ENCODE measurements at places on chromosomes 16 and 17.

DNA sequence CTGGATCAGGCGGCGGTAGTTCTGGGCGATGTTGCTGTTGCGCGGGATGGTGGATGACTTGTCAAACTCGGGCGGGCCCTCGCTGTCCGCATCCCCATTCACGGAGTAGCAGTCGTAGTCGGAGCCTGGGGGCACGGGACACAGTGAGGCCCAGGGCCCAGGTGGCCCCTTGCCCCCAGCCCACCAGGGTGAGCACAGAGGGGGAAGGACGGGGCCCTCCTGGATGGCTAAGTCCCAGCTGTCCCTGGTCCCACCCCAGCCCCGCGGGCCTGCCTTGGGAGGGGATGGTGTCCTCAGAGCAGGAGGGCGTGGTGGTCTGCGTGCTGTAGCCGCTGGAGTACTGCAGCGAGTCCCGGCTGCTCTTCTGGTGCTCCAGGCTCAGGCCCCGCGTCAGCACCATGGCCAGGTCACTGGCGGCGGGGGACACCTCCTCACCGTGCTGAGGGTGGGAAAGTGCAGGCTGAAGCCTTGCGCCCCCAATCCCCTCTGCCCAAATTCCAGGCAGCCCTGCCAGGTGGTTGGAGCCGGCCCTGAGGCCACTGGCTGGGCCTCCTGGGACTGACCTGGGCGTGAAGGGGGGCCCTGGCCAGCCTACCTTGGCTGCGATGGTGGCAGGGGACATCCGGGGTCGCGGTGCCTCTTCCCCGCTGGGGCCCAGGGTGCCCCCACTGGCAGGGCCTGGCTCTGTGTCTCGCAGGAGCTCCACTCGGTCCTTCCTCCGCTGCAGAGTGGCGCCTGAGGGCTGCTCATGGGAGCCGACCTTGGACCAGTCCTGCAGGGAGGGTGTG, 18.2 kb downstream of the IL34 start:
- DNase-seq = no peak

DNA sequence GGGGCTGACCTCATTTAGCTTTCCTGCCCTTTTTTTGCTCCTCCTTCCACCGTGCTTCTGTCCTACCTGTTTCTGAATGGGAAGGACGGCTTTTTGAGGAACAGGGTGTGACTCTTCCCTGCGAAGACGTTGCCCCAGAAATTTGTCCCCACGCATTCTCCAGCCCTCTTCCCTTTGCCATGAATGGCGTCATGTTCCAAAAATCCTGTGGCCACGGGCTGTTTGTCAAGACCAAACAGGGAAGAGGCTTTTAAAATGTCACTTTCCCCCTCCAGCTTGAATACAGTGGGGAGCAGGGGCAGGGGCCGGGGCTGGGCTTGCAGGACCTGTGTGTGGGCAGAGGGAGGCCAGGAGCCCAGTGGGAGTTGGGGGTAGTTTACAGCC, 13.9 kb downstream of the MPRIP start:
- no peak for DNase-seq

GRCh38 chr17:58402047-58402446, 15.3 kb downstream of the RNF43 start:
- no peak for DNase-seq

DNA sequence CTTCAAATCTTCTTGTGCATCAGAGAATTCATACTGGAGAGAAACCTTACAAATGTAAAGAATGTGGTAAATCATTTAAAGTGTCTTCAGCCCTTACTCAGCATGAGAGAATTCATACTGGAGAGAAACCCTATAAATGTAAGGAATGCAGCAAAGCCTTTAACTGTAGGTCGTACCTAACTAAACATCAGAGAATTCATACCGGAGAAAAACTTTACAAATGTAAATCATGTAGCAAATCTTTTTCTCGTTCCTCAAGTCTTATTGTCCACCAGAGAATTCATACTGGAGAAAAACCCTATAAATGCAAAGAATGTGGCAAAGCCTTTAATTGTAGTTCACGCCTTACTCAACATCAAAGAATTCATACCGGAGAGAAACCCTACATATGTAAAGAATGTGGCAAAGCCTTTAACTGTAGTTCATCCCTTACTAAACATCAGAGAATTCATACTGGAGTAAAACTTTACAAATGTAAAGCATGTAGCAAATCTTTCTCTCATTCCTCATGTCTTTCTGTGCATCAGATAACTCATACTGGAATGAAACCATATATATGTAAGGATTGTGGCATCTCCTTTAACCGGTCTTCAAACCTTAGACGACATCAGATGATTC, 118.5 kb upstream of the ZNF267 start:
- DNase-seq = no peak

- DNase-seq = no peak
Measured at GRCh38 chr16:51919736-51920135, 627.2 kb downstream of the TOX3 start.

DNA sequence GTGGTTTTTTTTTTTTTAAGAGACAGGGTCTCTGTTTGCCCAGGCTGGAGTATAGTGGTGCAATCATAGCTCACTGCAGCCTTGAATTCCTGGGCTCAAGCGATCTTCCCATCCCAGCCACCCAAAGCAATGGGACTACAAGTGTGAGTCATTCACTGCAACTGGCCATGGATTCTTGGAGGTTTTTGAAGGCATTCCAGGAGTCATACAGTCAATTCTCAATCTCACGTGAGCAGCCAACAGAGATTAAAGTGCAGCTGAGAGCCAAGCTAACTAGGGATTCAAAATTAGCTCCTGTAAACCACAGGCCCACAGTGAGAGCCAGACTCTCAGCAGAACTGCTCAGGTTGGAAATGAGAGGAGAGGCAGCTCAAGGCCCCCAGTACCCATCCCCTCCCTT, 30.2 kb downstream of the XPO6 start:
- DNase-seq = no peak

GRCh38 chr16:21727344-21727743, 63.6 kb downstream of the OTOA start:
- DNase-seq = no peak

DNA sequence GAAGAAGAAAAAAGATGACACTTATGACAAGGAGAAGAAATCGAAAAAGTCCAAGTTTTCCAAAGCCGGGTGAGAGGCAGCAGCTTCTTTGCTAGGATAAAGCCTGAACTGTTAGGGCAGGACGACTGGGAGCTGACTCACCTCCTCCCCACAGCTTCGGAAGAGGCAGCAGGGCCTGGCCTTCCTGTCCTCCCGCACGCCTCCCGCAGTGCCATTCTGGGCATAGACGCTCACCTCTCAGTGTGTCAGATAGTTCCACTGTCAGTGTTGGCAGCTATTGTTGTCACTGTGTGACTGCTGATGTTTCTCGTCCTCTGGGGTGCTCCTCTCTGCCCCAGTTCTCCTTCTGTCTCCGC, 12.6 kb downstream of the UBN1 start:
- no peak for DNase-seq

GRCh38 chr16:9665851-9666271, 516.4 kb downstream of the GRIN2A start:
- DNase-seq = no peak

- DNase-seq = no peak
Measured at GRCh38 chr17:50339381-50339780, 6.5 kb upstream of the XYLT2 start.

- no peak for DNase-seq
Measured at GRCh38 chr16:4976079-4976478, 17.9 kb downstream of the SEC14L5 start.

GRCh38 chr17:70317421-70317820, 148.1 kb downstream of the KCNJ2 start:
- no peak for DNase-seq

DNA sequence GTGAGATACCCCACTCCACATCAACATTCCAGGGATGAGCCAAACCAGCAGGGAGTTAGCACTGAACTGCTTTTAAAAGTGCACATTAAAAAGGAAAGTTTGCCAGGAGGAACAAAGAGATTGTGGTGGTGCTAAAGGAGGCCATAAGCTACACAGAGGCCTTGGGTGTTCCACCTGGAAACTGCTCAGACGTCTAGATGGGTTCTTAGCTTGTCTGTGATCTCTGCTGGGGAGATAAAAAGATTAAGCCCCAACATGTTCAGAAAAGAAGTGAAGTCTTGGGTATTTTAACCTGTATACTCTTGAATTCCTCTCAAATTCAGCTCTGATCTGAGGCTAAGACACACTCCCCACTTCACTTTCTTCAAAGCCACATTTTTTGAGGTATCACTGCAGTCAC, 10.4 kb downstream of the HAS3 start:
- no peak for DNase-seq

- no peak for DNase-seq
Measured at GRCh38 chr17:77193653-77194052, 52.9 kb downstream of the SEC14L1 start.

DNA sequence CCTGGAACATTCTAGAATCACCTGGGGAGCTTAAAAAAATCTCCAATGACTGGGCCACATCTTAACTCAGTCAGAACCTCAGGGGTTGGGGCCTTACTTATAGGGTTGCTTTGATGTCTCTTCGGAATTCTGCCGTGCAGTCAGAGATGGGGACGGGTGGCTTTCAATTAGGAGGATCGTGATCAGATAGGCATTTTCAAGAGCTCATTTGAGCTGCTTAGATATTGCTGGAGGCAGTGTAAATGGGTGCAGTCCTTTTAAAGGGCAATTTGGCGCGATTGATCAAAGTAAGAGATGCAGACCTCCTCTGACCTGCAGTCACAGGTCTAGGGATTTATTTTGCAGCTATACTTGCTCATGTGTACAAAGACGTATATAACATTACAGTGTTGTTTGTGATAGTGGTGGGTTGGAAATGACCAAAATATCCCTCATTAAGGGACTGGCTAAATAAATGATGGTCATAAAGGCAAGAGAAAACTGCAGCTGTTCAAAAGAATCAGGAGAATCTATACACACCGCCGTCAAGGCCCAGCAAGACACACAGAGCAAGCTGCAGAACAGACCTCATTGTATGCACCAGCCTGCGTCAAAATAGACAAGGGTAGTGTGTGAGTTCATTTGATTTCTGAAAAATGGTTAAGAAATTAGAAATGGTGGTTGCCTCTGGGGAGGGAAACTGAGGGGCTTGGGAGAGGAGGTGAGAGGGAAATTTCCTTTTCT, 6.3 kb upstream of the KCNG4 start:
- DNase-seq = no peak

- no peak for DNase-seq
Measured at GRCh38 chr16:70803319-70803718, 2.4 kb upstream of the VAC14 start.

DNA sequence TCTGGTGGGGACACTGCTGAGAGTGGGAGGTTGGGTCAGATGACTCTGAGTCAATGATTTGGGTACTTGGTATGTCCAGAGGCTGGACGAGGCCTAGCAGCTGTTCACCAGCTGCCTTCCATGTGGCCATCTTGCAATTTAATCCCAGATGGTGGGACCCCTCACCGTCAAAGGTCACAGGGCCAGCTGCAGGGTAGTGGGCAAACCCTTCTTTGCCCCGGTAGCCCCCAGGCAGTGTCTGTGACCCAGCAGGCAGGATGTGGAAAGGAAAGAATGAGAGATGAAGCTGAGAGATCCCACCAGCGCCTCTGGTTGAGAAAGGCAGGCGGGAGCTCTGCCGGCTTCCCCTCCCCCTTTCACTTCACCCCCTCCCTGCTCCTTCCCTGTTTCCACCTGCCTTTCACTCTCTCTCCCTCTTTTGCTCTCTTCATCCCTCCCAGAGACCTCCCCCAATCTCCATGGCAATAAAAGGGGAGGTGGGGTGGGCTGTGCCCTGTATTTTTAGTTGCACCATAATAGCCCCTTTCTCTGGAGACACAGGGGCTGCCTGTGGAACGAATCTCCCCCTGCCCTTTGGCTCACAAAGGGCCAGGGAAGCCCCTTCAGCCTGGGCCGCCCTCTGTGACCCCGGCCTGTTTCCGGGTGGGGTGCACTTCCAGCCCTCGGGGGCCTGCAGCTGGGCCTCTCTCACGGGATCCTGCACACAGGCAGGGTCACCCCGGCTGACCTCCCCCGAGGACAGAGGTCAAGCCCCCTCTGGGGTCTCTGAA, 20.2 kb downstream of the CDK5RAP3 start:
- DNase-seq = no peak

- no peak for DNase-seq
Measured at GRCh38 chr16:5506021-5506420, 408.4 kb upstream of the EEF2KMT start.

DNA sequence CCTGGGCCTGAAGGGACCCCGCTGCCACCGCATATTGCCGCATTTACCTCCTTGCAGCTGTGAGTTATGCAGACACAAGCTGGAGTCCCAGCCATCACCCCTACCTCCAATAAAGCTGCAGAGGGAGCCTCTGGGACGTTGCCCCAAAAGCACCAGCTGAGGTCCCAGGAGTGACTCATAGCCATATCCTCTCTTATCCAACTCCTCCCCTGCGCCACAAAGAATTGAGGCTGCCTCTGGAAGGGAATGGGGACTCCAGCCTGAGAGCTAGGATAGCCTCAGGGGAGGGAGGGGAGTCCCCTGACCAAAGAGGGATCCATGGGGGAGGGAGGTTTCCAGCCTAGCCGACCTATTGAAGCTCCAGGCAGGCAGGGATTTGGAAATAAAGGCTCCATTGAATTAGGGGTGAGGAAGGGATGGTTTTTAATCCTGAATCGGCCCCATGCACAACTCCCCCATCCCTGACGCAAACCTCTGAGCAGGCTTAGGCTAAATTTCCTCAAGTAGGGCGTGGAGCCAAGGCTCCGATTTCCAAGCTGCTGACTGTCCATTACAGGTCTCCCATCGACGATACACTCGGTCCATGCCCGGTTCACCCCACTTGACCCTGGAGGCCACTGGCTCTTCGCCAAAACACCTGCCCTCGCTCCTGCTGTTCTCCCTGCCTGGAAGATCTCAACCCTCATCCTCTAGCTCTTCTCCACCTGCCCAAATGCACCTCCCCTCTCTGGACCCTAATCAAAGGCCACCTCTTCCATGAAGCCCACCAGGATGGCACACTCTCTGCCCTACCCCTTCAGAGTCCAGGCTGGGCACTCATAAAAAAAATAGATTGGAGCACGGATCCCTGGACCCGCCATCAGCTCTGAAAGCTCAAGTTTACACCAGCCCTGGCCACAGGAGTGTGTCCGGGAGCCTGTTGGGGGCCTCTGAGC, 27.5 kb downstream of the PIMREG start:
- DNase-seq = no peak

DNA sequence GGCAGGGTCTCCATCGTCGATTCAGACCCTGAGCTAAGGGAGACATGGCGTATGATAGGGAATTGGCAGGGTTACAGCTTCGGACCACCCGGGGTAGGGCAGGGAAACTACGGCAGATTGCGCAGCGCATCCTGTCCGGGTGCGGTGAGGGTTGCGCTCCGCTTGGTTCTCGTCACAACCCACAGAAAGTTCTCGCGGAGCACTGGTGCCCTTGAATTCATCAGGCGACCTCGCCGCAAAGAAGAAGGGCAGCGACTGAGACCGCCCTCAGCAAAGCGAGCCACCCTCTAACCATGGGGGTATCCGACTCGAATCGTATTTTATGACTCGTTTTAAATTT, 1.2 kb downstream of the HS3ST3B1 start:
- DNase-seq = peak; percentile 59
